Naive thymus-derived CD8-positive, alpha-beta T cell (primary cell): ENCODE measurements at places on chromosomes 2 and 18.
A peak's percentile ranks its signal among the peaks of the same experiment; 100 is the strongest.

DNA sequence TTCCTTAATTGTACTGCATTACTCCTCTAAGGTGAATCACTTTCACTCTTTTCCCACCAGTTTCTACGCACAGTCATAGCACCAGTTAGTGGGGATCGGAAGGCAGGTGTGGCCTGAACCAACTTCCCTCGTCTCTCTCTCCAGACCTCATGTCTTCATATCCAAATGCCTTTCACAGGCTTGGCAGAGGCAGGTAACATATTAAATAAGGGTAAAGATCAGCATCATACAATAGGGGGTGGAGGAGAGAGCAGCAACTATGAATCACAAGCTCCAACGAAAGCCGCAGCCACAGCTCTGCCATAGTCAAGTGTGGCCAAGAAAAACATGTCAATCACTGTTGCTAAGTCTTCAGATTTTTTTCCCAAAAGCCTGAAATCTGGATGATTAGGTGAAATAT, 40.3 kb downstream of the AP1S3 start:
- no peak for DNase-seq

GRCh38 chr2:241868661-241869081, 858 bp upstream of the RTP5 start:
- DNase-seq = no peak

- DNase-seq = no peak
Observed at GRCh38 chr18:22745966-22746365, 187.2 kb upstream of the RBBP8 start.

- DNase-seq = no peak
Observed at GRCh38 chr2:2237563-2237962, 93.5 kb downstream of the MYT1L start.

- no peak for DNase-seq
Observed at GRCh38 chr18:79896738-79897137, 54.7 kb downstream of the SLC66A2 start.

DNA sequence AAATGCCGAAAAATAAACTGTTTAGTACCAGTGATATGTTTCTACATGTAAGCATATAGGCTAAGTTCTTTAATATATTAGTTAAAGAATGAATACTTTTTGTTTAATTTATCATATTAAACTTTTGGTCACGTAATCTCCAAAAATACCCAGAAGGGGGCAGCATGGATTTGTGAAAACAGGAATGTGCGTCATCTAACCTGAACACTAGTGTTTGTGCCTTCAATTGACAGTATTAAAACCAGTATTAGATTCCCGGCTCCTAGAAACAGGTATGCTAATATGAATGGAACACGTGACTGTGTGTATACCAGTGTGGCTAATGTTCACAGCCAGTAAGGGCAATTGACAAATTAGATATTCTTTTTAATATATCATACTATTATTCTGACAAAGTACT, 51.8 kb downstream of the WDR7 start:
- peak; percentile 32 for DNase-seq

DNA sequence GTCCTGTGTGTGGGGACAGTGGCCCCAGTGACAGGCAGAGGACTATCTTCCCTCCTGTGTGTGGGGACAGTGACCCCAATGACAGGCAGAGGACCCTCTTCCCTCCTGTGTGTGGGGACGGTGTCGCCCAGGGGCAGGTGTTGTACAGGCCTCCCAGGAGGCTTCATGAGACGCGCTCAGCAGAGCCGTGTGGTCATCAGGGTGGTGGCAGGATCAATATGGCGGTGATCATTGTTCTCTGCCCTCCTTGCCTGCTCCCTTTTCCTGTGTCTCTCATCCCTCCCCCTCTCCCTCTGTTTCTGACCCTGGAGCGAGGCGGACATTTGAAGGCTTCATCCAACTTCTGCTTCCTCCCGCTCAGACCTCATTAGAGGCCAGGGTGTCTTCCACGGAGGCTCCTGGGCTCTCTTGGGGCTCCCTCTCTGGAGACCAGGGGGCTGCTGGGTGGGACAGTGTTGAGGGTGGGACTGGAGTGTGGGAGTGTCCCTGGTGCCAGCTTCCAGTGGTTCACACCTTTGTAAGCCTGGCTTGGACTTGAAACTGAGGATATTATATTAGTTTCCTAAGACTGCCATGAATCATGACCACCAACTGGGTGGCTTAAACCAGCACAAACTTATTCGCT, 59.5 kb downstream of the ACKR3 start:
- DNase-seq = no peak

DNA sequence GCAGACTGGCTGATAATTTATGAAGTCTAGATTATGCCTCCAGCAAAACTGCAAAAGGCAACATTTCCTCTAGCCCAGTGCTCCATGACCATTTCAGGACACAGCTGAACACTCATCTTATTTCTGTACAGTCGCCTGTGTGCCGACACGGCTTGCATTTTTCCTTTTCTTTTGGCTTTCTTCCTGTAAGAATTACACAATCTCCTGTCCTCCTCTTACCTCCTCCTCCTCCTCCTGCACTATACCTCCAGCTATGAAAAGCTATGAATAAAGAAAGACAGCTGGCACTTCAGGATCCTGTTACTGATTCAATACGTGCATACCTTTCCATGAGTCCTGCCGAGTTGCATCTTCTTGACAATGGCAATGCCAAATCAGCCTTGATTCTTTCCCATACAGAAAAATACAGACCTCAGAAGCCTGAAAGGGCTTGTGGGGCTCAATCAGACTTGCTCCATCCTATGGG, 32.2 kb upstream of the TRIB2 start:
- no peak for DNase-seq

- no peak for DNase-seq
Observed at GRCh38 chr2:48114256-48114655, 208.0 kb upstream of the FBXO11 start.

DNA sequence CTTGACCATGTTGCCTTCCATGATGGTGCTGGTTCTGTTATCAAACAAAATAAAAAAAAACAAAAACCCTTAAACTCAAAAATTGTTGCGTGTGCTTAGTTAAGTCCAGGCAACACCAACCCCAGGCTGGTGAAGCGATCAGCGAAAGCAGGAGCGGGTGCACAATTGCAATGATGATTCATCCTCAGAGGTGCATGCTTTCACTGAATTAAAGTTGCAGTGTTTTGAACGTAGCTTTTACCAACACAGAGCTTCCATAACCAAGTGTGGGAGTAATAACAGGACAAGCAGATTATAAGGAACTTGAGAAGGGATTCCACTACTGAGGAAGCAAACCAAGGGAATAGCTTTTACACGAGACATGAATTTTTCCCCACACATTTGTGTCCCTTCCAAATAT, 39.7 kb upstream of the RAPH1 start:
- DNase-seq = no peak

GRCh38 chr2:111054791-111055691, 65.7 kb upstream of the BCL2L11 start:
- DNase-seq = no peak

GRCh38 chr2:203662951-203663350, 43.5 kb upstream of the CD28 start:
- no peak for DNase-seq

DNA sequence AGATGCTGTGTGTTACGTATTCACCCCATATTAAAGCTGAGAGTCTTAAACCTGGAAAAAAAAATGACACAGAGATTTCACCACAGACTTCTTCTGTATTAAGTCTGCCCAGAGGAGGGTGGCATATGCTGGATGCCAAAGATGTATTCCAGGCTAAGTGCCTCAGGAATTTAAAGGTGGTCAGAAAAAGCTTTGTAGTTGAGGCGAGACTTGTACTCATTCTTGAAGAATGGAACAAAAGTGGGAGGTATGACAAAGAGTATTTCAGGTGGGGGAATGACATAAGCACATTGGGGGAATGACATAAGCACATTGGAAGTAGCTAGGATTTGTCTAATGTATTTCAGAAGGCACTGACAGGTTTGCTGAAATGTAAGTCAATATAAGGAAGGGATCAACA, 98.6 kb downstream of the BABAM2 start:
- DNase-seq = no peak

DNA sequence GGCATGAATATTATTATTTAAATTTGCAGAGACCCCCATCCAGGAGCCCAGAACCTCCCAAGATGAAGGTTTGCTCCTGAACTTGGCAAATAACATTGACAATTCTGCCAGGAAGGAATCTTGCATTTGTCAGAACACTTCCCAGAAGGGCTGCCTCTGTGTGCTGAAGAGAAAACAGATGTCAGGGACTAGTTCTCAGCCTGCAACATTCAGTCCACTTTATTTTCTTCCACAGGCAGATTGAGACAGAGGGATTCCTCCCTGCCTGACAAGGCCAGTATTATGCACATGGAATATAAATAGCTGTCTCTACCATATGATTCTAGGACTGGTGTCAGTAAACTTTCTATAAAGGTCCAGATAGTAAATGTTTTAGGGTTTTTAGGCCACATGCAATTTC, 171.5 kb upstream of the SIX2 start:
- no peak for DNase-seq

DNA sequence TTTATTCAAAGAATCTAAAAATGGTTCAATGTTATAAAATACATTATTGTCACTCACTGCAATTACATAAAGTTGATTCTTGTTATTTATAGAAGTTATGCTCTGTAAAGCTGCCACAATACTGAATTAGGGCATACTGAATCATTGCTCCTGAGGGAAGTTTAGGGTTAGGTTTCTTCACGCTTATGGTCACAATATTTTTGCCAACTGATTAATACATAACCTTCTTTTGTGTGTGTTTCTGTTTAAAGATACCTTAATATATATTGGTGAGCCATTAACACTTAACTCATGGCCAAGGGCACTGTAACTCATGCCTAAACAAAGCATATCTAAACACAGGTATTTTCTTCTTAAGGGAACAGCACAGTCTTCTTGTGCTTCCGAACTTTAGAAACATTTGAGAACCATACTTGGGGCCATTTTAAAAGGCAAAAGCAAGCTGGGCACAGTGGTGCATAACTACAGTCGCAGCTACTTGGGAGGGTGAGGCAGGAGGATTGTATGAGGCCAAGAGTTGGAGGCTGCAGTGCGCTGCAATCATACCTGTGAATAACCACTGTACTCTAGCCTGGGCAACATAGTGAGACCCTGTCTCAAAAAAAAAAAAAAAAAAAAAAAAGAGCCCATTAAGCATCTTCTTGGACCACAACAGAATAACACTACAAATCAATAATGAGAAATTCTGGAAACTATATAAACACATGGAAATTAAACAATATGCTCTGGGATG, 15.6 kb downstream of the DARS1 start:
- DNase-seq = no peak

- no peak for DNase-seq
Observed at GRCh38 chr2:40455661-40456060, 3.8 kb upstream of the SLC8A1 start.

- no peak for DNase-seq
Observed at GRCh38 chr2:112483042-112483473, 1.1 kb downstream of the TTL start.

GRCh38 chr2:195447323-195447975, 209.6 kb upstream of the SLC39A10 start:
- DNase-seq = no peak

- no peak for DNase-seq
Observed at GRCh38 chr2:85401464-85401805, 8.7 kb downstream of the CAPG start.

DNA sequence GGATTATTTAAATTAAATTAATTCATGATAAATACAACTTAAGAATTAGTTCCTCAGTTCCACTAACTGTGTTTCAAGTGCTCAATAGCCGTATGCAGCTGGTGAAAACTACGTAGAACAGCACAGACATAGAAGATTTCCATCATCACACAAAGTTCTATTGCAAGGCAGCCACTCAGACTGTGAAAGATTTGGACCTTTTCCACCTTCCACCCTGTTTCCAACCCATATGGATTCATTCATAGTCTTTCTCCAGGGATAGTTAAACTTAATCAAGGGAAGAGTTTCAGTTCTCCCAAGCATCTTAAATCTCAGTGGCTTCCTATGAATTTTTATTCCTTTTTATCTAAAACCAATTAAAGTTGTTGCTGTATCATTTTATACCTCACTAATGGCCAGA, 2030.8 kb downstream of the SUCLG1 start:
- DNase-seq = no peak

GRCh38 chr2:65537651-65538385, 105.4 kb upstream of the SPRED2 start:
- no peak for DNase-seq

GRCh38 chr2:40213619-40214018, 238.3 kb downstream of the SLC8A1 start:
- DNase-seq = no peak

DNA sequence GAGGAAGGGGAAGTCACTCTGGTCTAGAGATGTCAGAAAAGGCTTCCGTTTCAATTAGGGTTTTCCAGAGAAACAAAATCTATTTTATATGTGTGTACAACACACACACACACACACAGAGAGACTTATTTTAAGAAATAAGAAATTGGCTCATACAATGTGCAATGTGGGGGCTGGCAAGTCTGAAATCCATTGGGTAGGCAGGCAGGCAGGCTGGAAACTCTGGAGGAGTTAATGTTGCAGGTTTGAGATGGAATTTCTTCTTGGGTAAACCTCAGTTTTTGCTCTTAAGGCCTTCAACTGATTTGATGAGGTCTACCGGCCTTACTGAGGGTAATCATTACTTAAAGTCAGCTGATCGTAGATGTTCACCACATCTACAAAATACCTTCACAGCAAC, 62.6 kb downstream of the MDH1 start:
- no peak for DNase-seq

- DNase-seq = no peak
Observed at GRCh38 chr2:152467677-152468410, 132.9 kb downstream of the FMNL2 start.

DNA sequence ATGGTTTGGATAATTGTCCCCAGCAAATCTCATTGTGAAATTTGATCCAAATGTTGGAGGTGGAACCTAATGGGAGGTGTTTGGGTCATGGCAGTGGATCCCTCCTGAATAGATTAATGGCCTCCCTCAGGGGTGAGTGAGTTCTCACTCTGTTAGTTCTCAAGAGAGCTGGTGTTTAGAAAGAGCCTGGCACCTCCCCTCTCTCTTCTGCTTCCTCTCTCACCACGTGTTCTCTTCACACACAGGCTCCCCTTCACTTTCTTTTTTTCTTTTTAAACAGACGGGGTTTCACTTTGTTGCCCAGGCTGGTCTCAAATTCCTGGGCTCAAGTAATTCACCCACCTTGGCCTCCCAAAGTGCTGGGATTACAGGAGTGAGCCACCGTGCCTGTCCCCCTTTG, 111.6 kb upstream of the LTBP1 start:
- no peak for DNase-seq

DNA sequence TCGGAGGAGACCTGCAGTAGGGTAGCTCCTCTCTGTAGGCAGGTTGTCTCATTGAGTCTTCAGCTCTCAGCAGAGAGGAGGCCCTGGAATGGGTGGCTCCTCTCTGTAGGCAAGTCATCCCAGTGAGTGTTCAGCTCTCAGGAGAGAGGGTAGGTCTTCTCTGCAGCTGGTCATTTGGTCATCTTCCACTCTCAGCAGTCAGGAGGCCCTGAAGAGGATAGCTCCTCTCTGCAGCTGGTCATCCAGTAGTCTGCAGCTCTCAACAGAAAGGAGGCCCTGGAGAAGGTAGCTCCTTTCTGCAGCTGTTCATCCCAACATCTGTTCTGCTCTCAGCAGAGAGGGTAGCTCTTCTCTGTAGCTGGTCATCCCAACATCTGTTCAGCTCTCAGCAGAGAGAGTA, 26.0 kb upstream of the RUFY4 start:
- DNase-seq = no peak
